A549 treated with dexamethasone at 1 μM for 4 hours (cell line): ENCODE measurements at places on chromosomes 5 and 9. TPM values are rescaled to one million over a fixed set of nuclear protein-coding genes. Genes with fewer than 3 reads are reported as not detected.

Gene TIGD6
- total RNA-seq: 5.5 to 6.5 TPM (median 5.8 TPM) in 5 replicates

Gene ARPC5L
- 61.3 to 74.3 TPM (median 66.8 TPM) in 5 replicates for total RNA-seq

Gene TEX48
- total RNA-seq: not detected in 5 replicates

Gene C9
- not detected in 5 replicates for total RNA-seq

Gene SLC28A3
- 0.02 TPM in 1 of 5 replicates, not detected in the others for total RNA-seq

Gene OBP2B
- total RNA-seq: not detected in 5 replicates

Gene SLC6A3
- total RNA-seq: 0.74 to 1.5 TPM (median 1.2 TPM) in 5 replicates

Gene BRINP1
- 0.11 to 0.39 TPM (median 0.20 TPM) in 5 replicates for total RNA-seq

Gene HNRNPA0
- total RNA-seq: 44.9 to 53.1 TPM (median 51.4 TPM) in 5 replicates

Gene OLFM1
- total RNA-seq: 8.8 to 10.8 TPM (median 10.5 TPM) in 5 replicates

Gene SREK1
- 24.0 to 34.6 TPM (median 31.5 TPM) in 5 replicates for total RNA-seq

Gene CCDC69
- total RNA-seq: 1.4 to 2.4 TPM (median 1.5 TPM) in 5 replicates

Gene PDE6A
- total RNA-seq: 0.20 to 0.32 TPM (median 0.30 TPM) in 5 replicates

Gene TAF11L5
- total RNA-seq: not detected in 5 replicates

Gene IDNK
- total RNA-seq: 6.3 to 7.9 TPM (median 7.2 TPM) in 5 replicates

Gene IQGAP2
- total RNA-seq: 1.9 to 3.1 TPM (median 2.5 TPM) in 5 replicates

Gene MOB3B
- total RNA-seq: 10.7 to 14.7 TPM (median 13.3 TPM) in 5 replicates

Gene MUSK
- not detected in 5 replicates for total RNA-seq

Gene NDFIP1
- total RNA-seq: 45.5 to 54.1 TPM (median 50.1 TPM) in 5 replicates

Gene KIF12
- 0.99 to 2.3 TPM (median 1.7 TPM) in 5 replicates for total RNA-seq

Gene CCDC192
- total RNA-seq: not detected in 5 replicates

Gene ZNF883
- total RNA-seq: 0.79 to 1.1 TPM (median 1.0 TPM) in 5 replicates

Gene SLC36A3
- not detected in 5 replicates for total RNA-seq

Gene EGFLAM
- 0.18 to 0.47 TPM (median 0.20 TPM) in 5 replicates for total RNA-seq
